ENCODE measurements at places on chromosomes 4 and X.
A peak's percentile ranks its signal among the peaks of the same experiment; 100 is the strongest.

DNA sequence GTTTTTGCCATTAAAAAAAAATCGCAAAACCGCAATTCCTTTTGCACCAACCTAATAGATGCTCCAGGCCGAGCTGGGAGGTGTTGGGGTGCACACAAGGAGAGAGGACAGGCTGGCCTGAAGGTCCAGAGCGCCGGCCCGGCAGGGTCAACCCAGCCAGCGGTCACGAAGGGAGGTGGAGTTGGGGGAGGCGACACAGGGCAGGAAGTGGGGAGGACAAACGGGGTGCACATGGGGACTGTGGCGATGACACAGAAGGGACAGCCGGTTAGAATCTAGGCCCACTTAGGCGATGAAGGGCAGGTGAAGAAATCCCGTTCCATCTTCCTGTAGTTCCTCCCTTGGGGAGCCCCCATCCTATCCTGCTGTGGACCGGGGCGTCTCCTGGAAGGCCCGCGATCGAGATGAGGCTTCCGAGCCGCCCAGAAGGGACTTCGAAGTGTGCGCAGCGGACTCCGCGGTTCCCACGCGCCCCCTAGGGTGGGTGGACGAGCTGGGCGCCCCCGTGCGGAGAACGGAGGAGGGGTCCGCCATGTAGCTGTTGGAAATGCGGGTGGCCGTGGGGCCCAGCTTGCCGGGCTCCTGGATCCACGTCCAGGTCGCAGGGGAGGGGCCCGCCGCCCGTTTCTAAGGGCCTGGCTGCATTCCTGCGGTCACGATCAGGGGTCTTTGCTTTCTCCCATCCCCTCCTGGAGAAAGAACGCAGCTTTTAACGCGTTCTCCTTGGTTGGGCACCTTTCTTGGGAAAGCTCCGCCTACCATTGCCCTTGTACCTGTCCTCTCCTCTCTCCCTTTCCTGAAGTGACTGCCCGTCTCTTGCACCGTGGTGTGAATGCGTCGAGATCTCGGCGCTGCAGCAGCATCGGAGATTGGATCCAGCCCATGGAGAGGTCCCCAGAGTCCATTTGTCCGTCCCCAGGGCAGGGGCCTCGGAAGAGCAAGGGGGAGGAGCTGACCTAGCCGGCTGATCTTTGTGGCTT is 17.0 kb upstream of the HPF1 start:
- DNase-seq, result peak; percentile 16

DNA sequence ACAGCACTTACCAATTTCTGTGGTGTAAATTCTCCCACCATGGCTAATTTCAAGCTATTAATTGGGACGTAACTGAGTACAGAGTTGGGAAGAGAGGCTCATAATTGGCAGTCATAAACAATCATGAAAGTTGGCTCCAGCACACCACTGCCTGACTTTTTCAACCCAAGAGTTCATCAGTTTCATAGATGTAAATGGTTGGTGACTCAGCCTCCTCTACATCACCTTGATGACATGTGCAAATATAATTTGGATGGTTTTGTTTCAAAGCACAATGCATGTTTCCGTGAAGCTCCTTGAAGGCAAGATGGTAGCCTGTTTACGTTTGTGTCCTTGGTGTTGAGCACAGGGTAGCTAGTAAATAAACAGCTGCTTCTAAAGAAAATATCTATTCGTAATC is 235.1 kb downstream of the LDB2 start:
- no peak for DNase-seq

- DNase-seq, result no peak
Observed at GRCh38 chr4:106058921-106059320, 163.7 kb downstream of the NPNT start.

DNA sequence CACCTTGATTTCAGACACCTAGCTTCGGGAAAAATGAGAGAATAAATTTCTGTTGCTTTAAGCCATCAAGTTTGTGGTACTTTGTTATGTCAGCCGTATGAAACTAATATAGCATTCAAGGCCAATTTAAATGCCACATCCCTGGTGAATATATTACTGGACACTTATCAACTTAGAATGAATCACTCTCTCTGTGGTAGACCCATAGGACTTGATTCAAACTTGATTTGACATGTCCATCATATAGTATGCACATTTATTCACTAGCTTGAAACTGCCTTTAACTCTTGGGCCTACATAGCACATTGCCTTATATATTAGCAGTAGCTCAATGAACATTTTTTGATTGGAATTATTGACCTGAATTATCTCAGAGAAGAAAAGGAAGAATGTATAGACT is 172.3 kb downstream of the ADGRA3 start:
- no peak for DNase-seq

DNA sequence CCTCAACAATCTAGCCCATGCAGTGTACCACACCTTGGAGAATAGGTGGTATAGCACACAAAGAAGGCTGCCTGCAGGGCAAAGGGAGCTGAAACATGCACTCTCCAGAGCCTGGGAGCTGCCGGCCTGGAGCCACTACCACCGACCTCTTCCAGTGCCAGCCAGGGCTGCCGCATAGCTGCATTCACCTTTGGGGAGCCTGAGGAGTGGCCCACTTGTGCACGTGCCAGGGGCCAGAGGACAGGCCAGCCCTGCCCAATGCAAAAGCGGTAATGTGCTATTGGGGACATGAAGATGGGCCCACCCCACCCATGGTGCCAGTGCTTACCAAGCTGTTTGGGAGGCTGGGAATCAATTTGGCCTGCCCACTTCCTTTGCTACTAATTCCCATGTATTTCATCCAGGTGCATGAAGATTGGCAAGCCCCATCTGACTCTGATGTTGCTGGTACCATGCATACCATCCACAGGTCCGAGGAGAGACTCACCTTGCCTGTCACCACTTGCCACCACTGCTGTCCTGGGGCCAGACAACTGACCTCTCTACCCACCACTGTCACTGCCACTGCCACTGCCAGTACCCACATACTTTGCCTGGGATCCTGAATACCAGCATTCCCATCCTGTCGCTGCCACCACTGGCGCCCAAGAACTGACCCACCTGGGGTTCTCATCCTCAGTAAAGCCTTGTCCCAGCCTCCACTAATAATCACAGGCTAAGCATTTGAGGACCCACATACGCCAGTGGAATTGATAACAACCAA is 506.9 kb downstream of the MAGEB5 start:
- no peak for DNase-seq

- peak; percentile 44 for DNase-seq
Observed at GRCh38 chrX:15686818-15687685, 22.4 kb upstream of the CLTRN start.

DNA sequence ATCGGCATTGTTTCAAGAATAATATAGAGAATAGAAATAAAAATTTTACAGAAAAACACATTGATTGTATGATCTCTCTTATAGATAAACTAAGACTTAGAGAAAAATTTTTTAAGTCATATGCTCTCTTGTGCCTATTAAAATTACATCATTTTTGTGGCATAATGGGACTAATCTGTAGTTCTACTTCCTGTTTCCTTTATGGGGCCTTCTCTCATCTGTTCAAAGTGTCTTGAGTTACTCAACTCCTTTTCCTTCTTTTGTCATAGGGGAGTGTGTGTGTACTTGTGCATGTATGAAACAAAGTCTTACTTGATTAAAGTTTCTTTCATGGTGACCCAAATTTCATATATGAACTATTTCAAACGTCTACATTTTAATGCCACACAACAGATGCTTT is 1448.9 kb upstream of the TENM3 start:
- no peak for DNase-seq

GRCh38 chr4:68683034-68683433 is 12.6 kb upstream of the UGT2B15 start:
- DNase-seq, result no peak

GRCh38 chr4:113407409-113407808 is 354.1 kb downstream of the CAMK2D start:
- DNase-seq, result no peak

DNA sequence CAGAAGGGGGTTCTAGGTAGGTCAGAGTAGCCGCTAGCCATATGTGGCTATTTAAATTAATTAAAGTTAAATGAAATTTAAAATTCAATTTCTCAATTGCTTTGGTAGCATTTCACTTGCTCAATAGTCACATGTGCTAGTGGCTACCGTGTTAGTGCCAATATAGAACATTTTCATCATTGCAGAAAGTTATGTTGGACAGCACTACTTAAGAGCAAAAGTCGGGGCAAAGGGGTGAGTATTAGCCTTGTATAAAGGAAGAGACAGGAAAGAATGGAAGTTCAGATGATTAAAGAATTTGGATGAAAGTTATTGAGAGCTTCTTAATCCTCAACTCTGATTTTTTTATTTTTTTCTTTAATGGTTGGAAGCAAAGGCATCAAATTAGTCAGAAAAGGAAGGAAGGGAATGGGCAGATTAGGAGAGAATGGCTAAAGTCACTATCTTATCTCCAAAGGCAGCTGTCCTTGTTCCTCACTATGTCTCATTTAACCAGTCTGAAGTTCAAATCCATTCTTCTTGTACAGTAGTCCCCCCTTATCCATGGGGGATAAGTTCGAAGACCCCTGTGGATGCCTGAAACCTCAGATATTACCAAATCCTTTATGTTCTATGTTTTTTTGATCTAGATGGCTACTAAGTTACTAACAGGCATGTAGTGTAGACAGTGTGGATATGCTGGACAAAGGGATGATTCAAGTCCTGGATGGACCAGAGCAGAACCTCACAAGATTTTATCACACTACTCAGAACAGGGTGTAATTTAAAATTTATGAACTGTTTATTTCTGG is 22.9 kb downstream of the OCIAD1 start:
- no peak for DNase-seq

GRCh38 chr4:189302719-189303118 is 638.0 kb upstream of the FRG1 start:
- no peak for DNase-seq

DNA sequence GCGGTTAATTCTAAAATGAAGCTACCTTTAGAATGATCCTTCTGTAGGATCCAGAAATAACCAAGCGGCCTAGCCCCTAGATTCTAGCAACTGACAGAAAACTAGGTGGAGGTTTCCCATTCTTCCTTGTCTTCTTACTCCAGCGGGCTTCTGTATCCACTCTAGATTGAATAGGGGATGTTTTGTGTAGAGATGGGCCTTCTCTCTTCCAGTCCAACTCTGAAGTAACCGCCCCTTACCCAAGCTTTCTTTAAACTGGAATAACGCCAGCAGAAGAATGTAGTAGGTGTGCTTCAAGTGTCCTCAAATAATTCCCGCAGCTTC is 386 bp upstream of the TMEM184C start:
- DNase-seq, result no peak

DNA sequence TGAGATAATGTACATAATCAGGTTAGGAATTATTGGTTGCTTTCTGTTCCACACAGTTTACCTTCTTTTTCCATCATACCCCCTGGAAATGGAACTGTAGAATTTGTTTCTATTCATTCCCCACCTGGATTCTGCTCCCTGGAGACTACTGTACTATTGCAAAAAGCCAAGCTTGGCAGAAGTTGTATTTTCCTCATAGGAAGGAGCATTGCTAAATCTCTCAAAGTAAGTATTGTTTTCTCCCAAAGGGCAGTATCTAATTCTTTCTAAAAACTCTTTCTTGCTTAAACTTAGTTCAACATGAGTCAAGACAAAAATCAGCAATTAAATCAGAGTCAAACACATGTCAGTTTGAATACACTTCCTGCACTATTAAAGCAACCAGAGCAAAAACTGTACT is 136.2 kb downstream of the CDS1 start:
- no peak for DNase-seq

DNA sequence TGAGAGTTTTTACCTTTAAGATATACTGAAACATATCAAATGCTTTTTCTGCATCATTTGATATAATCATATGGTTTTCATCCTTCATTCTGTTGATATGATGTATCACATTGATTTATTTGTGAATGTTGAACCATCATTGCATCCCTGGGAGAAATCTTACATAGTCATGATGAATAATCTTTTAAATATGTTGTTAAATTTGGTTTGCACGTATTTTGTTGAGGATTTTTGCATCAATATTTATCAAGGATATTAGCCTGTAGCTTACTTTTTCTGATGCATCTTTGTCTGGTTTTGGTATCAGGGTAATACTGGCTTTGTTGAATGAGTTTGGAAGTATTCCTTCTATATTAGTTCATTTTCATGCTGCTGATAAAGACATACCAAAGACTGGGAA is 541.4 kb downstream of the TLL1 start:
- no peak for DNase-seq

DNA sequence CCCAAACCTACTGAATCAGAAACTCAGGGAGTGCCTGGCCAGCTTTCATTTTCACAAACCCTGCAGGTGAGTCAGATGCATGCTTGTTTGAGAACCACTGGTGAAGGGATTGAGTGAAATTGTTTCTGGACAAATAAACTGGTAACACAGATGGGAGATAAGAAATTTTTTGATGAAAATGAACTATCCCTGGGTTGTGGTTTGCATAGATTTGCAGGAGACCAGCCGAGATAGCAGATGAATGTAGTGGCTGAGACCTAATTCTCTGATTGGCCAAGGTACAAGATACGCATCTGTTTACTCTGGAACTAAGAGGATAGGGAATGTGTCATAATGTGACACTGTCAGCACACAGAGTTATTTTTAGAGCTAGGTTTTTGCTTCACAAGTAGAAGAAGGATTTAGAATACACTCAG is 117.8 kb upstream of the NOCT start:
- no peak for DNase-seq

DNA sequence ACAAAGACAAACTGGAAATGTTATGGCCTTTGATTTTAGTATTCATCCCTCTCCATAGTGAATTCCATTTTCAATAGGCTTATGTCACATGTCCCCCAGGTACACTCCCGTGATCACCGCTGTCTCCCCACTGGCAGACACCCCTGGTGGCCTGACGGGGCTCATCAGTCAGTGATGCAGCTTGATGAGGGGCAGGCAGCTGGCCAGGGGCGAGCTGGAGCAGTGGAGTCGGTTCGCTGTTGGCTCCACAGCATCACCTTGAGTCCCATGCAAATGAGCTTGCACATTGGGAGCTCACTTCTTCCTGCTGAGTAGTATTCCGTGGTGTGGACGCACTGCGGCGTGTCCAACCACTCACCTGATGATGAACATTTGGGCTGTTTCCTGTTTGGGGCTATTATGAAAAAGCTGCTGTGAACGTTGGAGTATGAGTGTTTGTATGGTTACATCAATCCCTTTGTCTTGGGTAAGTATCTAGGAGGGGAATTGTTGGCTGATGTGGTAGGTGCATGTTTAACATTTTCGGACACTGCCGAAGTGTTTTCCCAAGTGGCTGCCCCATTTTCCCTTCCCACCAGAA is 5.2 kb downstream of the TREX2 start:
- no peak for DNase-seq

DNA sequence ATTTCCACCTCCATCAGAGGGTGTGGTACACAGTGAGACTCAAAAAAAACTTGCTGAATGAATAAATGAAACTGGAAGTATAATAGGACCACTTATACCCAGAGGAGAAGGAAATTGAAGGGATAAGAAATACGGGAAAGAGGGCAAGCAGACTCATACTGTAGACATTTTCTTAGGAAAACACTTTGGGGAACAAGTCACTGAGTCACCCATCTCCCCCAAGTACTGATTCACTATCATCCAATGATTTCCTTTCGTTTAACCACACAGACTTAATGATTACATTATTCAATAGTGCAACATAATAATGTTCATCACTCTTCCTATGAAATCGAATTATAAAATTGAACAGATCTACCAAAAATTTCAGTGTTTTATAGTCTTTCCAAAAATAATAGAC is 97.1 kb downstream of the LDB2 start:
- DNase-seq, result no peak
